ENCODE measurements at places on chromosomes 2 and 18. TPM values are rescaled to one million over a fixed set of nuclear protein-coding genes. Genes with fewer than 3 reads are reported as not detected.

GRCh38 chr2:109375131-109375561 lies 238.6 kb downstream of the SEPTIN10 start:
- DNase-seq = no peak

Gene NMUR1
- total RNA-seq = not detected

DNA sequence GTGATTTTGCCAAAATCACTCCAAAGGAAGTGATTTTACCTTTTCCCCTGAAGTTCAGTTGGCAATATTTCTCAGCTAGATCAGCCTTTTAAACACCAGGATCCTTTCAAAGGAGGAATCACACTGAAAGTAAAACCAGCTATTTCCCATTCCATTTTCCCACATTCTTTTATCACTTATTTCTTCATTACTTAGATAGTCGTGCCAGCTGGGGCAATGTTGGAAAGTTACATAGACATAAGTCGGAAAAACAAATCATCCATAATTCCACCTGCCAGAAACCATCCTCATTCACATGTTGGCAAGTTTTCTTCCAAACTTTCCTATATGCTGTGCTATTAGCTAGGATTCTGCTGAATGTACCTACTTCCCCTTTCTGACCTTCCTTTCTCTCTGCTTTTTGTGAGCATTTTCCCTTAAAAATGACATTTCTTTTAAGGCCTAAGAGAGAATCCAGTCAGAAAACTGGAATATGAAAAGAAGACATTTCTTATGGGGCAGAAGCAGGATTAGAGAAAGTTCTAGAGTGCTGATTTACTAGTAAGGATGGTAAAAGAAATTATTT lies 170.0 kb upstream of the STK17B start:
- DNase-seq = no peak

DNA sequence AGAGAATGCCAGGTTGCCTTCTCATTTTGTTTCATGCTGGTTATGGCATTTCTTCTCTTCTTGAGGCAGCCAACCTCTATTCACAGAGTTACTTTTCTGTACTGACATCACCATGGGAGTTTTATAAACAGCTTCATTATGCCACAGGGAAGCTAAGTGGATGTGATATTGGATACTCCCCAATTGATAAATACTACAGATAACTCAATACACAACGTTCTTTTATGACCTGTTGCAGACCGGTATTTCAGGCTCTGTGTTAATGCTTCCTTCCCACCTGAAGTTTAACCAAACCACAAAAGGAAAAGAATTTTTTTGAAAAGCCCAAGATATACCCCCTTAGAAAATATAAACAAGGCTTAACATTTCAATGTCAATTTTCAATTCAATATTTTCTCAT lies 258.3 kb upstream of the SOX11 start:
- DNase-seq = no peak

Gene UPP2
- total RNA-seq = not detected

- DNase-seq = no peak
Measured at GRCh38 chr2:64288321-64289193, 144.3 kb upstream of the PELI1 start.

DNA sequence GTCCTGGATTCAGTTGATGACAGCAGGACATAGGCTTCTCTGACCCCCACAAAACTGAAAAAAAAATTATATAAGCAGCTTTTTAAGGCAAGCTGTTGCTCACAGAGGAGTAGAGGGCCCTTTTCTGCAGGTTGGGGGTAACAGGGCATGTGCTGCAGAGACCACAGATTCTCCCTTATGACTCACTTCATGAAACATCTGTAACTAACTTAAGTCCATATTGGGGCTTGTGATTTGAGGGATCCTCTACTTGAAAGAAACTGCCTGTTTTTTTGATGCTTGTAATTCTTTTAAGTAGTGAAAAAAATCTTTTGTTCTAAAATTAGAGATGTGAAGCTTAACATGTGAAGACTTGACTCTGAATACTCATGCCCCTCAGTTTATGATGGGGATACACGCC lies 33.4 kb downstream of the XRCC5 start:
- no peak for DNase-seq

Gene PLCD4
- 2.7 TPM for total RNA-seq
